ENCODE measurements at places on chromosomes 1 and 21.

GRCh38 chr1:36367066-36367465 lies 18.7 kb downstream of the STK40 start:
- no peak for DNase-seq

DNA sequence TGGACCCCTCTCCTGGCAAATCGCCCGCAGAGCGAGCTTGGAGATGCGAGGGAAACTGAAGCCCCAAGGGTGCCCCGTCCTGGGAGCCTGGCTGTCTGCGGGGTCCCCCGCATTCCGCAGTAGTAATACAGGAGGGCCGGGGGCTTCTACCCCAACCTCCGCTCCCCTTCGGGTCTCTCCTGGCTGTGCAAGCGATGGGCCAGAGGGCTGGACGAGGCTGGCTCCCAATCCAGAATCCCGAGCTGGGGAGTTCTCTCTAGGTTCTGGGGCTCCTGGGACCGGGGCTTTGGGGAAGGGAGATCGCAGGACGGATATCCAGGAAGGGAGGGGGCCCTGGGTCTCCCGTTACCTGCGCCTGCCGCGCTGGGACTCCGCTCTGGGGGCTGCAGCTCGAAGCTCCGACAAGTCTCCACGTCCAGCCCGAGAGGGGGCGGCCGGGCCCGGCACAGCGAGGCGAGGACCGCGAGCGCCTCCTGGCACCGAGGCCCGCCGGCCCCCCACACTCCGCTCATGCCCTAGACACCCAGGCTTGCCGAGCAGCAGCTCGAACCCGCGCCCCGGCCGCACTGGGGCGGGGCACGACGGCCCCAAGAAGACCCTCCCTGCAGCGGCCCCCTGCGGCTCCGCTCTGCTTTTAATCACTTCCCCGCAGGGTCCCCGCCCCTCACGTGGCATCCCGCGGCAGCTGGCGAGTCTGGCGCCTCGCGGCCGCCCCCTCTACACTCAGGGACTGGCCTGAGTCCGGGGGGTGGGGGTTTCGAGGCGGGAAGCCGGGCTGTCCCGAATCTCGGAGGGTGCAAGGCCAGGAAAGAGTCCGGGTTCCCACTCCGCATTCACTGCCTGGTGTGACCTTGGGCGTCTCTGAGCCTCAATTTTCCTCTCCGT lies at the start of gene SYT6:
TSS of gene SYT6 (minus strand) at position 609 of the 885 bp plus-strand sequence. CDS start at position 512, 97 bp downstream.
- no peak for DNase-seq

DNA sequence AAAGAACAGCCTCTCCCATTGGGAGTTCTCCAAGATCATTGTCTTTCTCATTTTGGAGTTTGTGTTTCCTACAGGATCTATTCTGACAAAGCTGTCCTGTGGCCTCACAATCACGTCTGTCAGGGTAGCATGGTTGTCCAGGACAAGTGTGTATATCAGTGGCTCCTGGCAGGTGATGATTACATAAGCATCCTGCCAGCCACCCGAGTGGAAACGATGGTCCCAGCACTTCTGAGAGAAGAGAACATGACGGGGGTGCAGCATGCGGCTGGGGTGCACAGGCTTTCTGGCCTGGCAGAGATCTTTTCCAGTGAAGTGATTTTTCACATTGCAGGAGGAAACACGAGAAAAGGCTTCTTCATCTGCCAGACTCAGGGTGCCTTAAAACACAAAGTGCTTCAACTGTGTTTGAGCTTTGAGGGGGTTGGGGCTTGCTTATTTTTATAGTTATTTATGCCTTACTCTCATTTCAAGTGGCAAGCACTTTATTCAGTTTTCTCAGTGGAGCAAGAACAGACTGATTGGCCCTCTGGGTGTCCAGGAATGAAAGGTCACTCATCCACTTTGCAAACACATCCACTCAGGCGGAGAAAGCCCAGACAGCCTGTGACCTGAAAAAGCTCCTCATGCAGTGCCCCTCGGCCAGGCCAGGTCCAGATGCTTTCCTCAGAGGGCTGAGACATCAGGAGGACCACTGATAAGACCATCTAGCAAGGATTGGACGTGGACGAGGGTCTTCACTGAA lies 186.0 kb downstream of the DUSP10 start:
- no peak for DNase-seq

- no peak for DNase-seq
Observed at GRCh38 chr21:44618909-44619308, 7.0 kb downstream of the KRTAP10-8 start.

- DNase-seq: peak; percentile 22
Observed at GRCh38 chr1:230310381-230311163, 115.6 kb downstream of the PGBD5 start.

DNA sequence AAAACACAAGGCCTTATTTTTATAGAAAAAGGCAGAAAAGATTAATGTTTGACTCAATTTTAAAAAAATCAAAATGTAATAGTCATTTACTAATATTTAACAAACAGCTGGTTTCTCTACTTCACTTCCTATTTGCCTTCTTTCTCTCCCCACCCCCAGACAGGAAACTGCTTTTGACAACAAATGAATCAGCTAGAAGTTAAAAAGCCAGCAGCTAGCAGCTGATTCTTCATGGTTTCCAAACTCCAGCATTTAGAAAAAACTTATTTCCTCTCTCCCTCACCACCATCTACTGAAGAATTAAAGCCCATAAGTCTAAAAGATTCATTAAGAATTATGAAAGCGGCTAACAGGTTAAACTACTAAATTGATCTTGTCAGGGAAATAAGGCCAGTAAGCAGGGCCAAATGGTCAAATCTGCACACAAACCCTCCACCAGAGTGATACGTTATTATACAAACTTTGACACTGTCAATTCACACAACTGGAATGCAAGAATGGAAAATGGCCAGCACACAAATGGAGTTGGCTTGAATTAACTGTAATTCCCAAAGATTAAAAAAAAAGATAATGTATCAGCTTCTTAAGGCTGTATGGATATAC lies 4.0 kb downstream of the WDR26 start:
- DNase-seq: peak; percentile 64

DNA sequence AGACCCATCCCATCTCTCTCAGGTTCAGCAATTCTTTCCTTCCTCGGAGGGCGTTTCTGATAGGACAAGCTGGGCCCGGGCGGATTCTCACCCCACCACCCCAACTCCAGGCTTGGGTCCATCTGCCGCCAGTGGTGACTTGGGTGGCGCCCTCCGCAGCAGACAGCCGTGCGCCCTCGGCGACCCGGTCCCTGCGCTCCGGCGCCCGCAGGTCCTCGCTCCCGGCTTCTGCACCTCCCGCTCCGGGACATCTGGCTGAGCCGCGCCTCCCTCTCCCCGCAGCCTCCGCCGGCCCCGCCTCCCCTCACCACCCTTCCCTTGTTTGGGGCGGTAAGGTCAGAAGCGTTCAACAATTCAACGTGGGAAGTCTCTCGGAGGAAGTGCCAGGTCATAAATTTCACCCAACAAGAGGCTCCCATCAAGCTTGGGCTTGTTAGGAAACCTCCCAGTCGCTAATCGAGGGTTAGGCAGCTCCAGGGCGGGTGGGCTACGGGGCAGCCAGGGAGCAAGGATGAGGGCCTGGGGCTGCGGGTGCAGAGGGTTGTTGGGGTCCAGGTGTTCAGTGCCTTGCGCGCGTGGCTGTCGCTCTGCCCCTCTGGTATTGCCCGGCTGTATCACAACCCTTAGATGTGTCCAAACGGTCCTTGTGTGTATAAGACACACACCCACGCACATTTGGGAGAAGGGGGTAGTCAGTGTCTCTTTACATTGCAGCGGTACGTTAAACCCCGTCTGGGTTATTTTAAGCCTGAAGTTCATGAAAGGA lies 39.8 kb downstream of the OLIG1 start:
- no peak for DNase-seq

GRCh38 chr21:40672602-40673001 lies 174.4 kb downstream of the DSCAM start:
- DNase-seq: no peak

DNA sequence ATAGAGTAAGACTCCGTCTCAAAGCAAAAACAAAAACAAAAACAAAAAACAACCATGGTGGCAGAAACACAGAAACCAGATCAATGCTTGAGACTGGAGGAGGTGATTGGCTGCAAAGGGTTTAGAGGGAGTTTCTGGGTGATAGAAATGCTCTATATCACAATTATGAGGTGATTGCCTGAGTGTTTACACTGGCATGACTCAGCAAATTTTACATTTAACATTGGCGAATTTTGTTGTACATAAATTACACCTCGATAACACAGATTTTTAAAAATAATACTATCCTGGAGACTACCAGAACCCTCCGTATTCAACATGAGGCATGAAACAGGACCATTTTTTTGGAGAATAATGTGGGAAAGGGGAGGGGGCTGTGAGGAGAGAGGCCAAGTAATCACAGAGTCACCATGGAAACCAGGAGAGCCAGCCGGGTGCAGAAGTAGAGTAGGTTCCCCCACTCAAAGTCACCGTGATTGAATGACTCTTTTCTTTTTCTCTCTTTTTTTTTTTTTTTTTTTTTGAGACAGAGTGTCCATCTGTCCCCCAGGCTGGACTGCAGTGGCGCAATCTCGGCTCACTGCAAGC lies 24.3 kb downstream of the HEYL start:
- DNase-seq: no peak

DNA sequence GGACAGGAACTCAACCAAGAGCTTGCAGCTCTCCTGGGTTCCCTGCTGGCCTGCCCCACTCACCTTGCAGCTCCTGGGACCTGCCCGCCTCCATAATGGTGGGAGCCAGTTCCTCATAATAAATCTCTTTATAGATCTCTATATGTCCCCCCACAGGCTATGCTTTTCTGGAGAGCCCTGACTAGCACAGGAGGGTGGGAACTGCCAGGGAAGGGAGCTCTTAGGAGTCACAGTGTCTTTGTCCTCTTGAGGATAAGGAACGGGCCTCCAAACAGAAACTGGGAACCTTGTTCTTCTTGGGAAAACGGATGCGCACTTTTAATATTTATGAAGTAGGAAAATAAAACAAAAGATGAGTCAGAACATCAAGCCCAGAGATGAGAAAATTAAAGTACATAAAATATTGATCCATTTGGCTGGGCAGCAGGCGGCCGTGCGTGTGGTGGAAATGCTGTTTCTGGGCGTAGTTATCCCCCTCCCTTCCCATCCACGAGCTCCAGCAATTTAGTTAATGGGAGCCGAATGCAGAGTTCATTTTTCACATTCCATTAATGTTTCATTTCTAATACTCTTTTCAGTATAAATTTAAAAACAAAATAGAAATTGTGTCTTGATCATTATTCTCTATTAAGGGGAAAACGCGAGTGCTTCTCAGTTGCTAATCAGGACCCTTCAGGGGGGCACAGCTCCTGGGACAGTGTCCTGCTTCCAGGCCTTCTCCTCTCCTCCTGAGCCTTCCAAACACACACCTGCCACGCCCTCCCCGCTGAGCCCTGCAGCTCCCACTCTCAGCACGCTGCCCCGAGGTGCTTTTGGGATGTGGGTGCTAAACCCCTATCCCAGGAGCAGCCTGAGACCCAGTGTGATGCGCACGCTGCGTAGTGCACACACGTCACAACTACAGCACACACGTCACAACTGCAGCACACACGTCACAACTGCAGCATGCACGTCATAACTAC lies 323.3 kb upstream of the AJAP1 start:
- no peak for DNase-seq

GRCh38 chr21:35563885-35564451 lies 496.4 kb downstream of the SETD4 start:
- no peak for DNase-seq
